Activated T-cell treated with anti-CD3 and anti-CD28 coated beads, Interleukin-2, amount 50 U/mL, for 24 hours (primary cell): ENCODE measurements at places on chromosomes 5 and 9.

GRCh38 chr5:168552146-168552545 is 23.0 kb downstream of the FBLL1 start:
- no peak for DNase-seq

DNA sequence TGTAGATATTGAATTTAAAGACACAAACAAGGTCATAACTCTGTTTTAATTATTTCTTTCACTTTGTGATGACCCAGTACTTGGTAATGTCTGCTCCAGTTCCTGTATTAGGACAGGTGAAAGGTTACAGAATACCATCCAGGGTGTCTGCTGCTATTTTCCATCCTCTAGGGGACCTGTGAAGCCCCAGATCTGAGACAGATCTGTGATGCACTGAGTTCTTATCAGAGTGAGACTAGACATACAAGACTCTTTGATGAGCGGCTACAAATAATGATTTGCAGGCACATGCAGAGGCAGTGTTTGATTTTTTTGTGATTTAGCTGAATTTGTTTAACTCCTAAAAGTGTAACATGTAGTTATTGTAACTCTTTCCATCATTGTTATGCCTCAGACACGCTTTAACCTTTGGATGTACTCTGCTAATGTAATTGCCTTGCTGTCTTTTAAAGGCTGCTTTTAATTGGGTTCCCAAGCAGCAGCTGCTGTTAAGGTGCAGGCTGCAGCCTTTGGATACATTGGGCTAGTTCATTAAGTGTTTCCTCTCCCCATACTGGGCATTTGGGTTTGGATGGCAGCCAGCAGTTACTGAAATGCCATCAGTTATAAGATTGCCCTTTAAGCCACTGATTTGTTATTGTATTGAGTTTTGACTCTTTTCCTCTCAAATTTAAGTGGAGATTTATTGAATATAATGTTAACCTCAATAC is 63.3 kb downstream of the RASGRF2 start:
- no peak for DNase-seq

- DNase-seq, result peak; percentile 69
These were observed 19.1 kb downstream of the DNAJA1 start for GRCh38 chr9:33044162-33044673.

GRCh38 chr9:114382699-114383520 is 4.9 kb downstream of the AKNA start:
- DNase-seq, result peak; percentile 74

DNA sequence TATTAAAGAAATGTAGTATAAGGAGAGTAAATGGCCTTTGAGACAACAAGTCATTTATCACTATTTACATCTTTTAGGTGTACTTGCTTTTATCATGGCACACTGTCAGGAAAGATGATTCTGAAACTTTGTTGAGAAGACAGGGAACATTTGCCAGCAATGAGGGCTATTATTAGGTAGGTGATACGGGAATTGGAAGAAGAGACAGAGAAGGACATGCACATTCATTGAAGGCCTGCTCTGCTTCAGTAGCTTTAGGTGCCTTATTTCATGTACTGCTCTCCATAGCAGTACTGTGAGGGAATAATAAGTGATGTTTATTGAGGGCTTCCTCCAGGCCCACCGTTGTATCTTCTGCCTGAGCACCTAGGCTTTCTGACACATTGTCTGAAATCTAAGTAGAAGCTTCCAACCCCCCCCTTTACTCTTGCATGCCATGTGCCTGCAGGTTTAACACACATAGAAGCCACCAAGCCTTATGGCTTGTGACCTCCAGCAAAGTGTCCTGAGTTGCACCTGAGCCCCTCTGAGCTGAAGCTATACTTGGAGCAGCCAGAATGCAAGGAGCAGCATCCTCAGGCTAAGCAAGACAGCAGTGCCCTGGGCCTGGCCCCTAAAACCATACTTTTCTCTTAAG is 275.2 kb upstream of the VLDLR start:
- no peak for DNase-seq

DNA sequence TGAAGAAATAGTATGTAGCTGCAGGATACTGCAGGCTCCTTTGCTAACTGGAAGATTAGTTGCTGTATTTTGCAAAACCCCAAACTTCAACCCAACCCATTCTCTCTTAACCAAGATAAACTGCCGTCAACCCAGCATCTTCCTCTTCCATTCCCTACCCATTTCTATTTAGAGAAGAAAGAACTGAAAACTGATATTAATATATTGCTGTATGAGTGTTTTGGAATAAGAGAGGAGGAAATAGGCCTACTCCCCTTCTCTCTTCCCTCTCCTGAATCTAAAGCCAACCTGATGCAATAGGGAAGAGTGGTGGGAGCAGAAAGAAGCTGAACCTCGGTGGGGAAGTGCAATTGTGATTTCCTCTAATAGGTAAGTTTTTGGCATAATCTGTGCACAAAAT is 83.7 kb downstream of the TMEM215 start:
- no peak for DNase-seq

GRCh38 chr9:72788966-72789735 is 163.7 kb downstream of the ALDH1A1 start:
- no peak for DNase-seq

GRCh38 chr5:139196296-139196956 is 1.7 kb downstream of the SIL1 start:
- DNase-seq, result no peak

- no peak for DNase-seq
These were observed 327.1 kb upstream of the NUDT12 start for GRCh38 chr5:103889500-103890209.

DNA sequence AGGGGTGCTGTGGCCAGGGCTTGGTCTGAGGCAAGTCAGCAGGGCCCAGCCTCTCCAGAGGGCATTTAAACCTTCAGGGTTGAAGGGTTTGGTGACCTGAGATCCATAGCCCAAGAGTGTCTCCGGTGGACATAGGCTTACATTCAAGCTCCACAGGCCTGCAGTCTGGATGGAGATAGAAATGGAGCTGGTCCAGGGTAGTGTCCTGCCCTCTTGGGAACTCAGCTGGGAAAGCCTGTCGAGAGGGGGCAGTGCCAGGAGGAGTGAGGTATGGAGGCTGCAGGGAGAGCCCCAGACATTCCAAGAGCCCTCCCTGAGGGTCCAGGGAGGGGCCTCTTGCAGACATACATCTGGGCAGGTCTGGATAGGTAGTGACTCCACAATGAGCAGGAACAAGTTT is 177.0 kb upstream of the MVB12B start:
- DNase-seq, result no peak

DNA sequence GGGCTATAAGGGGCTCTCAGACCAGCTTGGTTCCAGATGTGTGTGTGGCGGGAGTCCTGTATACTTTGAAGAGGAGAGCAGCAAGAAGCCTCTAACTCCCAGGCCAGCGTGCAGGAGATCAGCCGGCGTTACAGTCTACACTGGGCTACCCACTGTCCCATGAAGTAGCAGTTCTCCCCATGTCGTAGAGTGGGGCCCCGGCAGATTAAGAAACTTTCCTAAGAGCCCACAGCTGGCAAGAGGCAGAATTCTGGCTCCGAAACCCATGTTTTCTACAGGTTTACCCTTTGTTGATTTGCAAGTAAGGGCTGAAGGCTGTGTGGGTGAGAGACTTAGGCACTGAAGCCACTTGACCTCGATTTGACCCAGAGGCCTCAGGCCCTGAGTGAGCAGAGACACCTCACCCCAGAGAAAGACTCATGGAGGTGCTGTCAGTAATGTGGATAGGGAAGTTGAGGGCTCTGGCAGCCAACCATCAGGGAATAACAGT is 881 bp upstream of the B4GALT1 start:
- DNase-seq, result no peak

GRCh38 chr5:144659634-144660227 is 489.1 kb downstream of the KCTD16 start:
- no peak for DNase-seq

- no peak for DNase-seq
These were observed 251.8 kb upstream of the POU5F2 start for GRCh38 chr5:93993161-93993560.

GRCh38 chr9:89409466-89409865 is 88.4 kb downstream of the SEMA4D start:
- DNase-seq, result no peak

- DNase-seq, result no peak
These were observed 36.3 kb upstream of the CDKN2B start for GRCh38 chr9:22045423-22045822.

DNA sequence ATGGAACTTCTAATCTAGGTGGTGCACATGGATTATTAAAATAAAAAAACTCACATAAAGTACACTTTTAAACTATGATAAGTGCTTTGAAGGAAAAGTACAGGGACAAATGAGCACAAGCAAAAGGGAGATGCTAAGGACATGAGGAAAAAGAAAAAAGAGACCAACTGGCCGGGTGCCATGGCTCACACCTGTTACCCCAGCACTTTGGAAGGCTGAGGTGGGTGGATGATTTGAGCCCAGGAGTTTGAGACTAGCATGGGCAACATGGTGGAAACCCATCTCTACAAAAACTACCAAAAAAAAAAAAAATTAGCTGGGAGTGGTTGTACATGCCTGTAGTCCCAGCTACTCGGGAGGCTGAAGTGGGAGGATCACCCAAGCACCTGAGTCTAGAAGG is 67.1 kb downstream of the SH3TC2 start:
- no peak for DNase-seq

DNA sequence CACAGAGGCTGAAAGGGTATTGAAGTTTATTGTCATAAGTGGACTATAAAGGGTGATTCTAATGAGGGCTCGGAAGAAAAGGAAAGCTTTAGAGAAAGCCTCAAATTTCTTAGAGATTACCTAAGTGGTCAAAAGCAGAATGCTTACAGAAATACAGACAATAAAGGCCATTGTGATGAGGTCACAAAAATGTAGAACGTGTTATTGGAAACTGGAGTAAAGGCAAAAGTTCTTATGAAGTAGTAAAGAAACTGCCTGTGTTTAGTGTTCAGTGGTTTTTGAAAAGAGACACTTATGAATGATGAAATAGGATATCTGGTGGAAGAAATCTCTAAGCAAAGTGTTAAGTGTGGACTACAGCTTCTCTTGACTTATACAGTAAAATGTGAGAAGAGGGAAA is 726.9 kb downstream of the DNAH5 start:
- DNase-seq, result no peak

DNA sequence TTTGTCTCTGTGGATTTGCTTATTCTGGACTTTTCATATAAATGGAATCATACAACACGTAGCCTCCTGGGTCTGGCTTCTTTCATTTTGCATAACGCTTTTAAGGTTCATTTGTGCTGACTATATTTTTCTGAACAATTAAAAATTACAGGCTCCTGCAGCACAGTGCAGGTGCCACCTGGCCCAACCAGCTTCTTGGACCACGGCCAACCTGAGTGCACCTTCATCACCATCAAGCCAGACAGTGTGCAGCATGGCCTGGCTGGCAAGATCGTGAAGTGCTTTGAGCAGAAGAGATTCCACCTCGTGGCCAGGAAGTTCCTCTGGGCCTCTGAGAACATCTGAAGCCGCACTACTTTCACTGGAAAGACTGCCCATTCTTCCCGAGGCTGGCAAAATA is 53.5 kb upstream of the COL15A1 start:
- no peak for DNase-seq

GRCh38 chr9:95980262-95981125 is 105.0 kb downstream of the ERCC6L2 start:
- DNase-seq, result no peak

GRCh38 chr9:114908805-114909448 is 21.5 kb downstream of the TNFSF8 start:
- no peak for DNase-seq

GRCh38 chr9:14761584-14761983 is 39.1 kb upstream of the CER1 start:
- DNase-seq, result no peak

- DNase-seq, result no peak
These were observed 114.8 kb upstream of the DAPK1 start for GRCh38 chr9:87382900-87383299.

- no peak for DNase-seq
These were observed 46.8 kb upstream of the SLIT3 start for GRCh38 chr5:169347786-169348185.

DNA sequence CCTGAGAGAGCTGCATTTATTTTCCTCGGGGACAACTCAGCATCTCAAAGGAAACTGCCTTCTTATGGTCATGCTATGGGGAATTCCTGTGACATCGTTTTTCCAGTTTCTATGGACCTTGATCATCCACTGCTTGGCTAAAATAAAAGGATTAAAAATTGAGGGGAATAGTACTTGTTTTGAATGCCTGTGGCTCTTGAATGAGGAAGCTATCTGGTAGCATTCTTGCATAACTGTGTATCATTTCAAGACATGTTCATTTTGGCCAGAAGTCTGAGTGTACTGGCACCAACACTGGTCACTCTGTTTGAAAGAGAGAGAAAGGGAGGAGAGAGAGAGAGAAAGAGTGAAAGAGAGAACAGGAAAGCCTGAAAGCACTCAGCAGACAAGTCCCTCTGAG is 116.7 kb downstream of the DOCK2 start:
- DNase-seq, result no peak

- DNase-seq, result no peak
These were observed 87.5 kb downstream of the TRIM32 start for GRCh38 chr9:116774421-116775180.

- no peak for DNase-seq
These were observed 47.2 kb downstream of the ARHGEF28 start for GRCh38 chr5:73673161-73673591.

GRCh38 chr9:89597711-89598362 is 7.0 kb upstream of the GADD45G start:
- peak; percentile 54 for DNase-seq

- DNase-seq, result no peak
These were observed 36.7 kb downstream of the SLC27A6 start for GRCh38 chr5:129001841-129002526.
